ENCODE measurements at places on chromosomes 6 and 20.

DNA sequence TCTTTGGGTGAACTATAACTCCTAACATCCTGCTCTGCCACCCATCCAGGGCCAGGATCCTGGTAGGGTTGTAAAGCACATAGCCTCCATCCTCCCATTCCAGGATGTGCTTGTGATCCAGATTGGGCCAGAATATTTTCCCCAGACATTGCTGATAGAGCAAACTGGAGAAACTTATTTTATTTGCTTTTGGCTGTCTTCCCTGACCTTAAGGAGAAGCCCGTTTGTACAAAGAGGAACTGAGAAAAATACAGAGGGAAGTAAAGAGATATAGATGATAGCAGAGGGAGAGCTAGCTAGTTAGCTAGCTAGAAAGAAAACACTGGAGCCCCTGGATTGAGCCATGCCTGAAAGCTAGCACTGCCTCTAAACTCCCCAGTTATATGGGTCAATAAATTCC is 9.0 kb upstream of the HDAC2 start:
- no peak for DNase-seq

- DNase-seq: peak; percentile 88
These were observed 129.9 kb downstream of the HFE start for GRCh38 chr6:26216886-26217713.

GRCh38 chr20:54431156-54431944 is 44.0 kb upstream of the DOK5 start:
- DNase-seq: no peak

DNA sequence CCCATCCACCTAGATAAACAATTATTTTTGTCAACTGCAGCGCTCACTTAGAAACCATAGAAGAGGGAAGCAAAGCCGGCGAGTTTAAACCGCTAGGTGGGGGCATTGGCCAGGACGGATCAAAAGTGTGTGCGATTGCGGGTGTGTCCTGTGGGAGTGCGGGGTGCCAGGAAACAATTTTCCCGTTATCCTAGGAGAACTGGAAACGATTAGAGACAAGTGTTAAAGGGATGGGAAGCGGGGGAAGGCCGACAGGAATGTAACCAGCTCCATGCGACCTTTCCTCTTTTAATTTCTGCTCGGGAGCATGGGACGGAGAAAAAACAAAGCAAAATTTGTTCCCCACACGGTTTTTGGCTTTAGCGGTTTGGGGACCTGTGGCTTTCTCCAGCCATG is 2.8 kb upstream of the HTR1B start:
- peak; percentile 43 for DNase-seq

GRCh38 chr20:13990465-13990864 is at the start of gene SEL1L2:
Gene SEL1L2, minus strand, starts transcription at chr20:13990614. Its CDS starts 80 bp downstream, at chr20:13990534.
- no peak for DNase-seq

- DNase-seq: no peak
These were observed 573.8 kb upstream of the NOX3 start for GRCh38 chr6:156029286-156029985.

DNA sequence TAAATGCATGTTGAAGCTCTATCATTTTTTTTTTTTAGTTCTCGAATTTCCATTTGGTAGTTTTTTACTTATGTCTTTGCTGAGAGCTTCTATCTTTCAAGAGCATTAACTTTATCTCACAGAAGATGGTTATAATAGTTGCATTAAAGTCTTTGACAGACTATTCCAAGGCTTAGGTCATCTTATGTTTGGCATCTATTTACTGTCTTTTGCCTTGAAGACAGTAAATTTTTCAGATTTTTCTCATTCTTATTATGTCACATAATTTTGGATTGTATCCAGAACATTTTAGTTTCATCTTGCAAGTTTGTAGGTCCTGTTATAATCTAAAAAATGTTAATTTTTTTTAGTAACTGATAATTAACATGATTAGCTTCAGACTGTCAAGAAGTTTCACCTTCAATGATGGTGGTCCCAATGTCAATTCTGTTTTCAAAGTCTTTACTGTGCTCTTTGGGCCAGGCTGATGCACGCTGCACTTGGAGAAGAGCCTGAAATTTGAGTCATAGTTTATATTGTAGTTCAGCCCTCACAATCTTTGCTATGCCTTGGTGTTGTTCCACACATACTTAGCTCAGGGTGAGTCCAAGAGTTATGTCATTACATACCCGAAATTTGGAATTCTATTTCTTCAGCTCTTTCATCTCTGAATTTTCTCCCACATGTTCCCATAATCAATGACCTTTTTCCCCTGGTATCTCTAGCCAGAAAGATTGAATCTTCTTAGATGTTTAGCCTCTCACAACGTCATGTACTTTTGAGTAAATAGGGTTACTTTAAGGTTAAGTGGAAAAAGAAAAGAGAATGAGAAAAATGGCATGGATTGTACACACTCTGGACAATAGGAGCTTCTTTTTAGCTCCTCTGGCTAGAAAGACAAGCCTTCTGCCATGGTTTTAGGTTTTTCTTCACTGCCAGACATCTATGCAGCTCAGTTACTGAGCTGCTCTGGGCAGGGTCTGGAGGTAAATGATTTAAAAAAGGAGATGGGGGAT is 110.3 kb upstream of the BTBD3 start:
- DNase-seq: no peak

DNA sequence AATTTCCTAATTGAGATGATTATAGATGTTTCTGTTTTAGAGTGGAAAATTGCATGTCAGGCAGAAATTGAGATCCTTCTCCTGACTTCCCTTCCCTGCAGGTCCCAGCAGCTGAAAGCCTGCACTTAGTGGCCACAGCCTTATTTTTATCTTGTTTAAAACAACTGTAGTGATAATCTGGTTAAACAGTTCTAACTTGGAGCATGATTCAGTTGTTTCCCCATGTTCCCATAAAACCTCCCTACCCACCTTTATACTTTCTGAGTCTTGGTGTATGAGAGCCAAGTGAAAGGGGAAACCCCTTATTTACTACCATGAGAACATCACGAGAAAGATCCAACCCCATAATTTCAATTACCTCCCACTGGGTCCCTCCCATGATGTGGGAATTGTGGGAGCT is 195.2 kb downstream of the SLC16A10 start:
- no peak for DNase-seq

GRCh38 chr6:71468841-71469700 is 180.5 kb downstream of the OGFRL1 start:
- no peak for DNase-seq

- DNase-seq: no peak
These were observed 86.4 kb upstream of the CBLN4 start for GRCh38 chr20:56091628-56092234.

DNA sequence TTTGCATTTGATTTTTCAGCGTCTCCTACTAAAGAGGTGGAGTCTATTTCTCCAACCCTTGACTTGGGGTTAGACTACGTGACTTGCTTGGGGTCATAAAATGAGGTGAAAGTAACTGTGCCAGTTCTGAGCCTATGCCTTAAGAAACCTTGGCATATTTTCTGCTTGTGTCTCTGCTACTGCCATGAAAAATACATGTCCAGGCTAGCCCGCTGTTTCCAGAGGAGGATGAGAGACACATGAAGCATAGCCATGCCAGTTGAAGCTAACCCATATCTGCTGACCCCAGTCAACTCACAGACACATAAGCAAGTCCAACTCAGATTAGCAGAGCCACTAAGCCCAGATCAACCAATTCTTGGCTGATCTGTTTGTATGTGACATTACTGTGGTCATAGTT is 38.7 kb downstream of the SCP2D1 start:
- no peak for DNase-seq

DNA sequence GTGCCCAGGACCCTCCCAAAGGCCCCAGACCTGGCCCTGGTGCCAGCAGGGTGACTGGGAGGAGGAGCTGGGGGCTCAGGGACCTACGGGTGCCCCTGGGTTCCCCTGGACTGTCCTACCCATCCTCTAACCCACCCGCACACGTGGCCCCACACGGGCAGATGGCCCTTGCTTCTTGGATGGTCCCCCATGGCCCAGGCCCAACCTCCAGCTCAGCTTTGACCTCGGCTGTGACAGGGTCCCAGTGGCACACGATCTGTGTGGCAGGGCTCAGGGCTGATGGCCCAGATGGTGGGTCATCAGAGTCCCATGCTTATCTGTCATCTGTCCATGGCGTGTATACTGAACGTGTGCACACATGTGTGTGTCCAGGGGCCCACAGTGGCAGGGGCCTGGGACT is 4.0 kb downstream of the NTSR1 start:
- no peak for DNase-seq

DNA sequence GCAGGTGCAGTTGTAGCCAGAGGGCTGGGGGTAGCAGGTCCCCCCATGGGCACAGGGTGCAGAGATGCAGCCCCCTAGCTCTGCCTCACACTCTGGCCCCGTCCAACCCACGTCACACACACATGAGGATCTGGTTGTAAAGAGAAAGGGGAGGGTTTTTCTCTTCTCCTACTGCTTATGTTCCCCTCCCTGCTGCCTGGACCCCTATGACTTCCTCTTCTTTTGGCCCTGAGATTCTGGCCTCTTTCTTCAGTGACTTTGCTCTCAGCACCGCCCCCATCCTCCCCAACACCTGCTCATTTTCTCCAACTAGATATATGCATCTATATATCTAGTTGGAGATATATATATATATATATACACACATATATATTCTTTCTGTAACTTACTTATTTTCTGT is 9.7 kb downstream of the NOTCH4 start:
- no peak for DNase-seq

DNA sequence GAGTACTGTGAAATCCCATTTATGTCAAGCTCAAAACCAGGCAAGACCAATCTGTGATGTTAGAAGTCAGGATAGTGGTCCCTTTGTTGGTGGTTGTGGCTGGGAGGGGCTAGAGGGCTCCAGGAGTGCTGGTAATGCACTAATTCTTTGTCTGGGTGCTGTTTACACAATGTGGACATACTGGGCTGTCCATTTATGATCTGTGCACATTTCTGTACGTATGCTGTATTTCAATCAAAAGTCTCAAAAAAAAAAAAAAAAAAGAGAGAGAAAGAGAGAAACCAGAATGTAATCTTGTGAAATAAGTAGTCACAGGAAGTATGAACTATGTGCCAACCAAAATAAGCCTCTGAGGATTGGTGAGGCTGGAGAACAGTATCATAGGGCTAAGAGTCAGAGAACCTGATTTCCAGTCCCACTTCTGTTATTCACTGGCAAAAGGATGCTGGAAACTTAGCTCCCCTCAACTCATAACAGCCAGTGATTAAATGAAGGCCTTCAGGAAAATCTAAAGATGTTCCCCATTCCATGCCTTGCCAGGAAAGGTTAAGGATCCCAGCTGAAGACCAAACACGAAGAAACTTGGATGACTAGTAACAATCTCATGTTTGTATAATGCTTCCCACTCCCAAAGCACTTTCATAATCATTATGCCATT is 19.6 kb upstream of the TRAM2 start:
- DNase-seq: no peak

DNA sequence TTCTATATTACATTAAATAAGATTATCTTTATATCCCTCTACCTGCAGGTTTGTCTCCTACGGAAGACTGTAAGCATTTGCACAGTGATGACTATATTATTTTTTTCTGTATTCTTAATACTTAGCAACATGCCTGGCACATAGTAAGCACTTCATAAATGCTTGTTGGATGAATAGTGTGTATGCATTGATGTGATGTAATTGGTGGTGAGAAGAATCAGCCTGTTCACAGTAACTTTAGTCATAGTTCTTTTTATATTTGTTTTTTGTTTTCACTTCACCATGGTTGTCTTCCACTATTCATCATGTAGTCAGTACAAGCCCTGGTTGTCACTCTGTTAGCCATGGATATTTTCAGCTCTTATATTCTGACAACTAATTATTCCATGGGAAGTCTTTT is 184.0 kb upstream of the FLRT3 start:
- DNase-seq: no peak

GRCh38 chr20:48703511-48704219 is 124.1 kb downstream of the PREX1 start:
- no peak for DNase-seq

GRCh38 chr6:127582777-127583462 is 5.9 kb downstream of the C6orf58 start:
- no peak for DNase-seq

GRCh38 chr20:62143957-62144825 is 622 bp downstream of the SS18L1 start:
- peak; percentile 79 for DNase-seq

DNA sequence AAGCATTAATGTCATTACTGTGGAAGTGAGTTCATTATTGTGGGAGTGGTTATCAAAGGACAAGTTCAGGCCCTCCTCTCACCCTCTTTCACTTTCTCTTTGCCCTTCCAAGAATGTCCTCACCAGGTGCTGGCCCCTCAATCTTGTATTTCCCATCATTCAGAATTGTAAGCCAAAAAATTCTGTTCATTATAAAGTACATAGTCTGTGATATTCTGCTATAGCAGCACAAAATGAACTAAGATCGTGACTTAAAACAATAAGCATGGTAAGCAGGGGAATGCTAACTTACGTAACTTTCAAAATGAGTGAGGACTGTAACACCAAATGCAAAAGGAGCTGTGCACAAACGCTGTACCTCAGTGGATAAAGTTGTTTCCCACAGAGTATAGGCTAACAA is 515.7 kb upstream of the BTBD3 start:
- no peak for DNase-seq

DNA sequence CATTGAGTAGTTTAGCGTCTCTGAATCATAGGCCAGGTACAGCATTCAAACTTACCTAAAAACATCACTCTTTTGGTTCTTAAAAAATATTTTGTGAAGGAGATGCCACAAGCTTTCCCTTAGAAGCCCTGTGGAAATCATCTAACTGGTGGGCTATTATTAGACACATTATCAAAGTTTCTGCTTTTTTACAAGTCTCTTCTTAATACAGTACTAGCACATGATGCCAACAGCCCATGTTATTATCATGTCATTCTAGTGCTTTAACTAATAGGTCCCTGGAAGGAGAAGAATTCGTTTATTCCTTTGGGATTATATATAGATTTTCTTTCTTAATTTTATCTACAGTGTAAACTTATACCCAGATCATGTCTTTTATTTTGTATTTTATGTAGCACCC is 146.0 kb upstream of the PTPRK start:
- no peak for DNase-seq

GRCh38 chr6:144602523-144603180 is 317.5 kb downstream of the UTRN start:
- no peak for DNase-seq

- peak; percentile 93 for DNase-seq
These were observed 4.3 kb upstream of the RIPK1 start for GRCh38 chr6:3063733-3064700.

GRCh38 chr6:80366714-80367113 is 260.2 kb downstream of the BCKDHB start:
- no peak for DNase-seq

DNA sequence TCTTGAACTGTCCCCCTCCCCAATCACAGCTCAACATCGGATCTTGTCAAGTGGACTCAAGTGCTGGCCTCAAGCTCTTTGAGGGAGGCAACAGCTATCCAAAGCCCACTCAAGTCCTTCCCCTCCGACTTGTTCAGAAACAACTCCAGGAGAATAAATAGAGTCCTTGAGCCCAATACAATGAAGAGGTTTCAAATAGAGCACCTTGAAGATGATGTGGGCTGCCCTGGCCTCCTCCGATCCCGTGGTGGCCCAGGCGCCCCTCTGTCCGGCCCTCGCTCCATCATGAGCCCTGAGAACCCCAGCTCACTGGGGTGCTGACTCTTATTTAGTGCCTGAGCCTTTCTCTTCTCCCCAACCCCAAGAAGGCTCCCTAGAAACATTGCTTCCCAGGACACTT is 164.3 kb upstream of the PMEPA1 start:
- DNase-seq: no peak

- DNase-seq: no peak
These were observed 16.1 kb upstream of the UNC93A start for GRCh38 chr6:167275001-167275400.
